Activated T-helper 1 cell treated with anti-CD3 and anti-CD28 coated beads, Interleukin-12 subunit alpha, Interleukin-12 subunit beta, Interleukin-2, Interleukin-4 antibody, amounts not matched to agents 30 ng/mL and 10 ng/mL and 1 ng/mL, durations not matched to agents 14 hours and 24 hours and 36 hours (primary cell): ENCODE measurements at places on chromosomes 6 and 20. TPM values are rescaled to one million over a fixed set of nuclear protein-coding genes. Genes with fewer than 3 reads are reported as not detected.

DNA sequence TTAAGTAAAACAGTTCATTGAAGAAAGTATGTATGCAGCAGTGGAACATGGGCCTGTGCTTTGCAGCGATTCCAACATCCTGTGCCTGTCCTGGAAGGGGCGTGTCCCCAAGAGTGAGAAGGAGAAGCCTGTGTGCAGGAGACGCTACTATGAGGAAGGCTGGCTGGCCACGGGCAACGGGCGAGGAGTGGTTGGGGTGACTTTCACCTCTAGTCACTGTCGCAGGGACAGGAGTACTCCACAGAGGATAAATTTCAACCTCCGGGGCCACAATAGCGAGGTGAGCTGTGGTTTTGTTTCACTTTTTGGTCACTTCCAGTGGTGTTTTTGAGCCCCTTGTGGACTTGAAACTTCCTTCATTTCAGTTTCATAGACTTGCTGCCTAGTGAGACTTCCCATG, 1.7 kb downstream of the TULP4 start:
- peak overlapping the region; percentile 42 for H3K4me3 ChIP-seq
- H3K27ac ChIP-seq = no peak overlapping the region
- no peaks in the 10 kb centered on the region for H3K27me3 ChIP-seq
- peaks cover 24% of the 10 kb centered on the region for H3K36me3 ChIP-seq

GRCh38 chr6:169587975-169588374, 113.9 kb downstream of the WDR27 start:
- peaks cover 33% of the 10 kb centered on the region for H3K4me1 ChIP-seq
- no peaks in the 10 kb centered on the region for H3K36me3 ChIP-seq
- H3K4me3 ChIP-seq = no peak overlapping the region
- no peak overlapping the region for H3K27ac ChIP-seq

DNA sequence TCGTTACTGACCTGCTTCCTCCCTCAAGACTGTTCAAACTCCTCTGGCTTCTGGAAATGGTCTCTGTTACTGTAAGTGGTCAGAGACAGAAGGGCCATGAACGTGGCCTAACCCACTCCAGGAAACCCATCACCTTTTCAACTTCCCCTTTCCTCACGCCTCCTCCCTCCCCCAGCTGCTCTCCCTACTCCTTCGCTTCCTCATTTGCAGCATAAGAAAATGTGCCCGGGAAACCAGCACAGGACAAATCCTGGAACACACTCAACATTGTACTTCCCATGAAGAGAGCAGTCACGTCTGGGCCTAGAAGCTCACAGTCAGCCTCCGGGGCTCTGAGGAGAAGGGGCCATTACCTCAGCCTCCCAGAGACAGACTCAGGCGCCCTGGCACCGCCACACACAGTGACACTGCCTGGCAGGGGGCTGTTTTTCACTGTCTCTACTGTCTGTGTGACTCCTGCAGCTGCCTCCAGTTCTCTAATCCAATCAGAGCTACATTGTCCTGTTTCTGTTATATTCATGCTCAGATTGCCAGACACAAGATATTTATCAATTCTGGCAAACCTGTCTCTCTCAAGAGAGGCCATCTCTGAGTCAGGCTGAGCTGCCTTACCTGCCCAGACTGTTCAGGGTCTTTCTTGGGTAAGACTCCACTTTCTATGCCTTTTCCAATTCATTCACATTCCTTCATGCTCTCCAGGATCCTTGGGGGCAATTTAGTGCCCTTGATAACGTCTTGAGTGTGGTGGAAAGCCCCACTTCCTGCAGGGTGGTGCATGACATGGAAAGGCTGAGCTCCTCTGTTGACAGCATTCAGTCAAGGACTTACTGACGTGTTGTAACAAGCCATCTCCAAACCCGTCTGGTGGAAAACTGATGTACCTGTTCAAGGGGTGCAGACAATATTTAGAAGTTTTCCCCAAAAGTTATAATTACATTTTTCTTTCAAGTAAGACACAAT, 242.2 kb downstream of the HIVEP2 start:
- no peaks in the 10 kb centered on the region for H3K27me3 ChIP-seq
- H3K36me3 ChIP-seq = no peaks in the 10 kb centered on the region
- H3K4me3 ChIP-seq = no peak overlapping the region
- peaks cover 11% of the 10 kb centered on the region for H3K4me1 ChIP-seq

DNA sequence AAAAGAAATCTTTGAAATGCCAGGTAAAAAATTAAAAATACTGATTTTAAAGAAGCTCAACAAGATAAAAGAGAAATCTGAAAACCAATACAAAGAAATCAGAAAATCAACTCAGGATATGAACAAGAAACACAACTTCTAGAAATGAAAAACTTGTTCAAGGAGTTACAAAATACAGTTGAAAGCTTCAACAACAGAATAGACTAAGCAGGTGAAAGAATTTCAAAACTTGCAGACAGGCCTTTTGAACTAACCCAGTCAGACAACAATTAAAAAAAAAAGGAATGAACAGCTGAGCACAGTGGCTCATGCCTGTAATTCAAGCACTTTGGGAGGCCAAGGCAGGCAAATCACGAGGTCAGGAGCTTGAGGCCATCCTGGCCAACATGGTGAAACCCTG, 57.8 kb downstream of the PDSS2 start:
- peaks cover 21% of the 10 kb centered on the region for H3K36me3 ChIP-seq
- no peak for DNase-seq
- H3K4me1 ChIP-seq = no peaks in the 10 kb centered on the region
- no peak overlapping the region for H3K27ac ChIP-seq

GRCh38 chr6:153103319-153103655, 27.8 kb downstream of the RGS17 start:
- no peak for DNase-seq
- H3K27me3 ChIP-seq = peaks cover 4% of the 10 kb centered on the region
- H3K4me1 ChIP-seq = no peaks in the 10 kb centered on the region
- no peaks in the 10 kb centered on the region for H3K36me3 ChIP-seq
- no peak overlapping the region for H3K4me3 ChIP-seq

DNA sequence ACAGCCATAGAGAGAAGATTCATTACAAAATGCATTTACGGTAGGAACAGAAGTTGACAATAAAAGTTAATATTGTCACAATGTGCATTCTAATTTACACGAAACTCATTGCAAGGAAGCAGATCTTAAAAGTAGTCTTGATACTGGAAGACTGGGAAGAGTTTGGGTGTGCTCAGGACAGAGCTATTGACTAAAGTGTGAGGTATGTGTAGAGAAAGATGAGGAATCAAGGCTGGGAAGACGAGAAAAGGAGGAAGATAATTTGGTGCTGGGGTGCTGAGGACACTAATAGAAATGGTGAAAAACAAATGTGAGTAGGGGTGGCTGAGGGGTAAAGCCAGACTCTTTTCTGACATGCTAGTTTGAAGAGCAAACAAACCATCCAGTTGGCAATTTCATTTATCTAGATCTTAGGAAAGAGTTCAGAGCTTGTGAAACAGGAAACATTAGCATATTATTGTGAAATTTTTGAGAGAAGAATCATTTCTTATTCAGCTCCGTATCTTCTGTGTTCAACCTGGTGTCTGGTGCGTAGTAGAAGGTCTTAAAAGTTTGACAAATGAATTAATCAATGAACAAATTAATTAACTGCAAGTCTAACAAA, 72.7 kb downstream of the ELOVL4 start:
- DNase-seq = no peak
- H3K36me3 ChIP-seq = no peaks in the 10 kb centered on the region
- H3K27me3 ChIP-seq = peaks cover 13% of the 10 kb centered on the region

DNA sequence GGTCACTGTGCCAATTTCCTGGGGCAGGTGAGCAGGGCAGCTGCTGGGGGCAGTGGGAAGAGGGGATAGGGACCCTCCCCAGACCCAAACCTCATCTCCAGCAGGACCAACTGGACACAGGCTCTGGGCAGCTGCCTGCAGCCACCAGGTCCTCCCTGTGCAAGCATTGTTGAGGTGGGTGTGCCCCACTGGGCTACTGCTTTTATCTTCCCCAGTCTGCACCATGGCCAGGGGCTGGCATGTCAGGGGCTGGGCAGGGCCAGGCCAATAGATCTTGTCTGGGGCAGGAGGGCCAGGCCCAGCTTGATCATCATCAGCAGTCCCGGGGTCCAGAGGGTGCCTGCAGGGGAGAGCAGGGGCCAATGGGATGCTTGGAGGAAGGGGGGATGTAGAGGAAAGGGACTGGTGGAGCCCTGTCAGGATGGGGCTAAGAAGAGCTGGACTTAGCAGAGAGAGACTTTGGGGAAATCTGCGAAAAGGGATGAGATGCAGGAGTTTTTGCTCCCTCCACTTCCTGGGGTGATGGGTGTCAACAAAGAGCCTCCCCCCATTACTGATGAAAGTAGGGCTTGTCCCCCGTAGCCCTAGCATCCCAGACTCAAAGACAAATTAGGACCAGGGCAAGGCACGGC, 5.7 kb downstream of the EBF4 start:
- peaks cover 3% of the 10 kb centered on the region for H3K36me3 ChIP-seq
- peaks cover 28% of the 10 kb centered on the region for H3K27me3 ChIP-seq
- no peak for DNase-seq
- no peak overlapping the region for H3K27ac ChIP-seq
- peaks cover 5% of the 10 kb centered on the region for H3K4me1 ChIP-seq
- H3K4me3 ChIP-seq = no peak overlapping the region

GRCh38 chr6:16562498-16562897, 198.8 kb downstream of the ATXN1 start:
- no peak overlapping the region for H3K27ac ChIP-seq
- H3K4me1 ChIP-seq = no peaks in the 10 kb centered on the region
- peaks cover 8% of the 10 kb centered on the region for H3K36me3 ChIP-seq
- no peak overlapping the region for H3K4me3 ChIP-seq
- no peak for DNase-seq
- H3K27me3 ChIP-seq = no peaks in the 10 kb centered on the region

DNA sequence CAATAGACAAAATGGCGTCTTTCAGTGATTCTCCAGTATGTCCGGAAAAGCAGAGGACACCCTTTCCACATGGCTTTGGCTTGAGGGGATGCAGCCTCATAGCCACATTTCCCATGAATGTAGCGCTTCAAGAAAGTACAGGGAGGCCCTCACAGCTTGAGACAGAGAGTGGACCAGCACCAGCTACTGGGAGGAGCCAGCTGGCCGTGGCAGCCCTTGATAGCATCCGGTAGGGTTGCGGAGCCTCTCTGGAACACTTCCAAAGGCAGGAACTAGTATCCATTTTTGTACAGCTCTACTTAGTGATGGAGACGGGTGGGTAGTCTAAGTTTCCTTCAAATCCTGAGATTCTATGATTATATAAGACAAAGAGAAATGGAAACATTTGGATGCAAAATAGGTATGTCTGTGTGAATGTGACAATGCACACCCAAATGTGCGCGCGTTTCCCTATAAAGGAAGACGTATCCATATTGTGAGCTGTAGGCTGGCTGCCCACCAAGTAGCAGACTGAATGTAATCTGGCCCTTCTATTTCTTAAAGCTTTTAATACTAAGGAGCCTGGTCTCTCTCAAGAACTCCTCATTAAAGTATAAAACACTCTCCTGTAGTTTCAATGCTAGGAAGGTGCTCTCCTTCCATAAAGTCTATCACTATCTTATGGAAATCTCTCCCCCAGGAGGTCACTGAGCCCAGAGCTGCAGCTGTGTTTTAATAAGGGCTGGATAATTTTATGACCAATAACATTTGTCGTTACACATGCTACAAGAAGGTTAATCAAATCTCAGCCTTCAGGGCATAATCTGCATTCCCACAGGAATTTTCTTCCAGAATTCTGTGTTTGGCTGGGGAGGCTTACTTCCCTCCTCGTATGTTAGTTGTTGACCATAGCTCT, 74.0 kb downstream of the SOBP start:
- no peaks in the 10 kb centered on the region for H3K4me1 ChIP-seq
- H3K27ac ChIP-seq = no peak overlapping the region
- H3K36me3 ChIP-seq = no peaks in the 10 kb centered on the region
- no peak overlapping the region for H3K4me3 ChIP-seq

DNA sequence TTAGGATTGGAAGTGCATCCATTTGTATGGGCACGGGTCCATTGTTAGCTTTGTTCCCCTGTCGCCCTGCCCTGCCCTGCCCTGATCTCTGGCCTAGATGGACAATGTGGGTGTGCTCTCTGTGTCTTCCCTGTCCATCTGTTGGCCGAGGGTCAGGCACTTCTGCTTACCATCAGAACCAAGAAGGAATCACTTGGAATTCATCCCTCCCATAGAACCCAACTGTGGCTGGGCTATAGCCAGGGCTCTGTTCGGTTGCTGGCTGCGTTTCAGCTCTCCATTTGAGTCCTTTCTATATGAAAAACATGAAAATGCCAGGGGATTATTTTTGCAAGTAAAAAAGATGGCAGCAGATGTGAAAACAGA, 26.6 kb upstream of the TULP4 start:
- peaks cover 14% of the 10 kb centered on the region for H3K36me3 ChIP-seq
- no peak for DNase-seq
- H3K4me3 ChIP-seq = no peak overlapping the region
- no peak overlapping the region for H3K27ac ChIP-seq

DNA sequence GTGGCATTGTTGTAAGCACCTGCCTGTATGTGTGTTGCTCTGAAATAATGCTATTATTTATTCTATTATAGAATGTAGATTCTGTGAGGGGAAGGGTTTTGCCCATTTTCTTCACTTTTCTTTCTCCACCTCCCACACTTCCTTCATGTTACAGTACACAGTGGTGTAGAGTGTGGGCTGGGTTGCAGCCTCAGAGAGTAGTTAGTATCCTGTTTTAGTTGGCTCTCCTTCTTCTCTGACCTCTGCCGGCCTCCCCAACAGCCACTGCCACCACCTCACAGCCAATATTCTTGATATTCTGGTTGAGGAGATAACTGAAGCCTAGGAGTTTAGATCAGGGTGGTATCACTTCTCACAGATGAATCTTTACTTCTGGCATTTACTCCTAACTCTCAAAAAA, 143.4 kb downstream of the BCKDHB start:
- H3K4me1 ChIP-seq = peaks cover 13% of the 10 kb centered on the region
- no peak overlapping the region for H3K27ac ChIP-seq
- peaks cover 2% of the 10 kb centered on the region for H3K27me3 ChIP-seq

GRCh38 chr20:57199656-57200405, 66.6 kb downstream of the BMP7 start:
- no peak overlapping the region for H3K27ac ChIP-seq
- no peaks in the 10 kb centered on the region for H3K4me1 ChIP-seq
- H3K27me3 ChIP-seq = peaks cover 7% of the 10 kb centered on the region
- no peaks in the 10 kb centered on the region for H3K36me3 ChIP-seq

DNA sequence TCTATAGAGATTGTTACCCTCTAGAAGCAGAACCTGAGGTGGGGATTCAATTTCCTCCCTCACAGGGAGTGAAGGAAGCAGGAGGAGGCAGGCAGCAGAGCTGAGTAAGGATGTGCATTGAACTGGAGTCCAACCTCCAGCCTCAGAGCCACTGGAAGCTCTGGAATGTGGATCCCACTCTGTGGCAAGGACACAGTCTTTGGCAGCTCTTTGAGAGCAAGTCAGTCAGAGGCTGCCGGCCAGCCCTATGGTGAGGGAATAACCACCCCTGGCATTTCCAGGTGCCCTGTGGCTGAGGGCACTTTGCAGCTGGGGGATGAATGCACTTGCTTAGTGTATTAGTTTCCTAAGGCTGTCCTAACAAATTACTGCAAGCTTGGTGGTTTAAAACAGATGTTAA, 37.2 kb downstream of the EBF4 start:
- H3K36me3 ChIP-seq = peaks cover 20% of the 10 kb centered on the region
- DNase-seq = no peak
- no peak overlapping the region for H3K4me3 ChIP-seq

The FNDC1 gene
- total RNA-seq = 0.02 TPM in 1 of 2 replicates, not detected in the other

The VSX1 gene
- total RNA-seq = not detected in 2 replicates

The BNIP5 gene
- not detected in 2 replicates for total RNA-seq

The RAB22A gene
- 16.9 and 19.2 TPM in 2 replicates for total RNA-seq

The TTPAL gene
- 22.9 and 24.7 TPM in 2 replicates for total RNA-seq

The FAM83B gene
- total RNA-seq = not detected in 2 replicates

The PI3 gene
- total RNA-seq = not detected in 2 replicates
